CD4-positive, alpha-beta T cell treated with Interleukin-17A for 1 hour (primary cell): ENCODE measurements at places on chromosomes 5 and 9.

DNA sequence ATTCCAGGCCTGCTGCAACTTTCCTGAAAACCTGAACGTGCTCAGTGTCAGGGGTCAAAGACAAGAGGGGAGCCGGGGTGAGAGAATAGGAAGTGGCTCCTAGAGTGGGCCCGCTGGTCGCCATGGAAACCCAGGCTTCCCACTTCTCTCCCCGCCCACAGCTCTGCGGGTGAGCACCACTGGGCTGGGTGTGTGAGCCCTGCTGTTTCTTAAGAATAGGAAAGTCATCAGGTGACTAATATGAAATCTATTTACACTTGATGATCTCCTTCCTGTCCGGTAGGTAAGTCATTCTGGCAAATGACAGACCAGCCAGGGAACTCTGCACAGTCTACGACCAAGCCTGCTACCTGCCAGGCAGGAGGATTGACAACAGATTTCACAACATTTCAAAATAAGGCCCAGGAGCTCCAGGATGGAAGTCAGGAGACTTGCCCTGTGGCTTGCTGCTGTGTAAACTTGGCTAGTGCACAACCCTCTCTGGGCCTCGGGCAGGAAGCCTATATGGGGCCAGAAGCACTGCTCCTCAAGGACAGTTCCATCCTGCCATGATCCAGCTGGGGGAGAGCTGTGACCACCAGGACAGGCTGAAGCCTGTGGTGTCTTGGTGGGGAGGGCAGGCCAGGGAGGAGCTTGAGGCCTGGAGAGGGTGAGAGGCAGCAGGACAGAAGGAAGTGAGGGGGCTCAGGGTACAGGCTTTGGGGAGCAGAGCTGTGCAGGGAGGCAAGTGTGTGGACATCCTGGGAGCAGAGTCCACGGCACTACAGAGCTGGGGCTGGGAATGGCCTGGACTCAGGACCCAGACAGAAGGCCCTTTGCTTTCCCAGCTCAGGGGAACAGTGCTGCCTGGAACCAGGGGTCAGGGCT lies 60.6 kb downstream of the SHB start:
- peak; percentile 34 for DNase-seq

DNA sequence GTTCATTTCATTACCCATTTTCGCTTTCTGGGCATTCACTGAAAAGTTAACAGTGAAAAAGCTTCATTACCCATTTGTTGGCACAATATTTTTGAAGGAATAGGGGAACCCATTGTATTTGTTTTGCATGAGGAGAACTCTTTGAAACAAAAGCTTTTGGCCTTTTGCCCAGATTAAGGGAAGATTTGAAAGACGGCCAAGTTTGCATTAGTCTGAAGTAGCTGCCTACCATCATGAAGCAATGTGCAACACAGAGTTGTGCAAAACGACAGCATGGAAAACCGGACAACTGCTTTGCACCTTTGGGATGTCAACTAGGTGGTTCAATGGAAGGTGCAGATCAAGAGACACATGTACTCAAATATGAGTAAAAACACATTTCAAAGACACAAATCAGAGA lies 84.9 kb downstream of the TRPM3 start:
- no peak for DNase-seq

DNA sequence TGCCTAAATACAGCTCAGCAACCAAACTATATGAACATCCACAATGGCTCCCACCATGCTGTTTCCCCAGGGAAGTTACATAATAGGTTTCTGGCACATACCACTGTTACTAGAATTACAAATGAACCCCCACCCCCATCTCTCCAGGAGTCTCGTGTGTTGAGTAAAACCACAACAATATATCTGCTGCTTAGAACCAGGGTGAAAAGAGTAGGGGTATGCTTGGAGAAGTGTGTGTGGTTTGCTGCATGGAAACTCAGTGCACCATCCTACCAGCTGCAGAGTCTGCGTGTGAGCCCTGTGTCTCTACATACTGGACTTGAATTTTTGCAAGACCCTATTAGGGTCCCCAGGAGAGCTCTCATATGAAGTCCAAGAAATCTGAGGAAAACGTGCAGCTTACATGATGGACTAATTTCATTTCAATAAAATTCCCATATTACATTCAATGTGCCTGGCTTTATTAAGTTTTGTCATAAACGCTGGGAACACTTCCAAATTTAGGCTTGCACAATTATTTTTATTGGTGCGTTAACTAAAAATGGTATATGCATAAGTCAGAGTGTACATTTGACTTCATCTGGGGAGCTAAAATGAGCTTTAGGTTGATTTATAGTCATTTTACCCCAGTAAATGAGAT lies 104.5 kb upstream of the NFIB start:
- DNase-seq, result no peak

DNA sequence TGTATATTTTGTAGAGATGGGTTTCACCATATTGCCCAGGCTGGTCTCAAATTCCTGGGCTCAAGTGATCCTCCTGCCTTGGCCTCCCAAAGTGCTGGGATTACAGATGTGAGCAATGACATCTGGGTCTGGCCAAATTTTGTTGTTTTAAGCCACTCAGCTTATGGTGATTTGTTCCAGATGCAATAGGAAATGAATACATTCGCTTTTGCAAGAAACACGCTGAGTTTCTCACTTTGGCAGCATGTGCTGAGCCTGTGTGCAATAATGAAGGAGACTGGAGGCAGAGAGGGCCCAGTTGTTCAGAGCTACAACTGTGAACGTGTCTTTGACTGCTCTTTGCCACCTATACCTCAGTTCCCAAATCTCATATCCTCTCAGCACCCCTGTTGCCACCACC lies 56.4 kb downstream of the KIF4B start:
- DNase-seq, result no peak

DNA sequence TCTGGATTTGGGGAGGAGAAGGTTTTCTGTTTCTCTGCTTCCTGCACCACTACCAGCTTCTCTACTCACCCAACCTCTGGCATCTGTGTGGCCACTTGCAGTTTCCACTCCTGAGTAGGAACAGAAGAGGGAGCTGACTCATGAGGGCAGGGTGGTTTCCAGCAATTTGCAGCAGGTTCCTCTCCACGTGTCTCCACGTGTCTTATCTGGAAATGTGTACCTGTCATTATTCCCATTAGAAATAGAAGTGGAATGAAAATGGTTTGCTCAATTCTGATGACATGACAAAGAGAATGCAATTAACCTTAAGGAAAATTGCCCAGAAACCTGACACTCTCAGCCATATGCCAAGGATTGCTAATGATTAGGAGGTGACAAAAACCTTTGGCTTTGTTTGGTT lies 33.0 kb downstream of the EGFLAM start:
- no peak for DNase-seq

- no peak for DNase-seq
Observed at GRCh38 chr5:97135868-97136267, 6.5 kb downstream of the LIX1 start.

- no peak for DNase-seq
Observed at GRCh38 chr5:137792303-137792702, 38.1 kb upstream of the HNRNPA0 start.

- no peak for DNase-seq
Observed at GRCh38 chr5:31443572-31443971, 88.3 kb downstream of the DROSHA start.

GRCh38 chr9:127971357-127972235 lies 9.2 kb downstream of the EEIG1 start:
- peak; percentile 55 for DNase-seq

- DNase-seq, result no peak
Observed at GRCh38 chr5:54804086-54804485, 181.3 kb downstream of the ESM1 start.

- no peak for DNase-seq
Observed at GRCh38 chr5:68714810-68715209, 379.0 kb upstream of the SLC30A5 start.

- peak; percentile 95 for DNase-seq
Observed at GRCh38 chr9:129868872-129869486, 33.7 kb downstream of the USP20 start.

DNA sequence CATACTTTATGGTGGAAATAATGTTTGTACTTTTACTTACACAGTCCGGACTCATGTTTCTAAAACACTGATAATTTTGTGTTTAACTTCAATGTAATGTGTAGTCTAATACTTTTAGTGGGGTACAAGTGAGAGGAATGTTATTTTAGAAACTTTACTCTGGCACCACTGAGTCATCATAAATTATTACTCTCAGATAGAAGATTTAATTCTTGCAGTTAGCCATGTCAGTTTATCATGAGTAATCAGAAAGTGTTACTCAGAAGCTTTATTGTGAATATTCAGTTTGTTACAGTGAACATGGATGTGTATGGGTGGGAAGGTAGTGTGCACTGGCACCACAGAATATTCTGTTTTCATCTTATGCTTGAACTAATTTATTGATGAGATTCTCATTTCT lies 20.0 kb downstream of the OGN start:
- no peak for DNase-seq

GRCh38 chr5:151870820-151871219 lies 53.8 kb downstream of the GLRA1 start:
- no peak for DNase-seq

DNA sequence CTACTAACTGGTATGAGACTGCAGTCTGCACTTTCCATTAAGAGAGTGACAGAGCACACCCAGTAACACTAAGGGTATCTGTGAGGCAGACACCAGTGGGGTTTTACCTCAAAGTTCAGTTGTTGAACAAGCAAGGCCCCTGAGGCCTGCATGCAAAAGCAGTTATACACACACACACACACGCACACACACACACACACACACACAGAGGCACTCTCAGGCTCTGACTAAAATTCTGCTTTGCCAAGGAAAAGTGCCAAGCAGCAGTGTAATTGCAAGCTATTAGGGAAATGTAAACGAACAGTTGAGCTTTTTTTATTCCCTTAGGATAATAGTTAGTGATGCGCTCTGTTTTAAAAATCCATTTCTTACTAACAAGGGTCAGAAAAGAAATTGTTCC lies 377.1 kb downstream of the SPOCK1 start:
- no peak for DNase-seq

- no peak for DNase-seq
Observed at GRCh38 chr9:131651599-131651998, 88.3 kb downstream of the RAPGEF1 start.

DNA sequence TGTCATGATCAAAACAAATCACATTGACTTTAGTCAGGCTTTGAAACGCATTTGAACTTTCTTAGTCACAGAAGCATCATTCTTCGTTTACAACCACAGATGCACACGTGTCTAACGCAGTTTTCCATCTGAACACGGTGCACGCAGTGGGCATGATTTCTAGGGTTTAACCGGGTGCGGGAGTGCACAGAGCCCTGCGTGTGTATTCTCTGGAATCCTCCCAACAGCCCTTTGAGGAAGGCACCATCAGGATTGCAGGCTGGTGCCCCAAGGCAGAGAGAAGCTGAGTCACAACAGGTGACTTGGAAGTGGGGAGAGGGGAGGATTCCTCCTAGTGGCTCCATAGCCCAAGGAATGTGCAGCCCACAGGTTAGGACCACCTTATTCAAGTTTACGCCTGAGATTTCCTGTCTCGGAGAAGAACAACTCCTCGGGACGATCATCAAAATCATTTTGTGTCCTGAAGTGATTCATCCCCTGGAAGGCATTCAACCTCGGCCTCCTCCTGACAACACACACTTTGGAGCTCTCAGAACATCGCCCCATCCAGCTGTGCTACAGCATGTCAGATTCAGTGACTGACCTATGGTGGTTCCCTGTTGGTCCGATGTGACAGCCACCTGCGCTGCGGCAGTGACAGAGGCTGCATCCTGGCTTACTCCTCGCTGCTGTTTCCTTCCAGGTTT lies 13.1 kb downstream of the ROPN1L start:
- no peak for DNase-seq

- DNase-seq, result no peak
Observed at GRCh38 chr9:68974901-68975300, 39.0 kb downstream of the PRKACG start.

DNA sequence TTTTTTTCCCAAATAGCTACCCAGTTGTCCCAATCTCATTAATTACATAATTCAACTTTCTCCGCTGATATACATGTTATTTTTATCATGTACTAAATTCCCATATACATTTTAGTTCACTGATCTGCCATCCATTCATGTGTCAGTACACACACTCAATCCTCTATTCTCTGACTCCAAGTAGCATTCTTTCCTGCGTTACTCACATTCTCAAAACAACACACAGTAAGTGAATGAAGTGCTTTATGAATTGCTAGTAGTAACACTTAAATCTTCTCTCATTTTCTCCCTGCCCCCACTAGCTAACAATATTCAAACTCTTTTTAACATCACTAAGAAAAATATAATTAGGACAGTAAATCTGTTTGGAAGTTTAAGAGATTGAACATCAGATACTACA lies 8.9 kb downstream of the ZNF366 start:
- DNase-seq, result no peak
